Endothelial cell of coronary artery (primary cell): ENCODE measurements at places on chromosomes 7 and 10. TPM values are rescaled to one million over a fixed set of nuclear protein-coding genes. Genes with fewer than 3 reads are reported as not detected.

SPDYE8 gene
- total RNA-seq: not detected in 2 replicates

GCK gene
- total RNA-seq: 0.19 and 0.27 TPM in 2 replicates

PHYHIPL gene
- total RNA-seq: not detected in 2 replicates

RRP12 gene
- 16.3 and 19.1 TPM in 2 replicates for total RNA-seq

CDNF gene
- 0.36 and 0.47 TPM in 2 replicates for total RNA-seq
